Fibroblast of lung (primary cell): ENCODE measurements at places on chromosomes 4 and X. TPM values are rescaled to one million over a fixed set of nuclear protein-coding genes. Genes with fewer than 3 reads are reported as not detected.
A peak's percentile ranks its signal among the peaks of the same experiment; 100 is the strongest.

DNA sequence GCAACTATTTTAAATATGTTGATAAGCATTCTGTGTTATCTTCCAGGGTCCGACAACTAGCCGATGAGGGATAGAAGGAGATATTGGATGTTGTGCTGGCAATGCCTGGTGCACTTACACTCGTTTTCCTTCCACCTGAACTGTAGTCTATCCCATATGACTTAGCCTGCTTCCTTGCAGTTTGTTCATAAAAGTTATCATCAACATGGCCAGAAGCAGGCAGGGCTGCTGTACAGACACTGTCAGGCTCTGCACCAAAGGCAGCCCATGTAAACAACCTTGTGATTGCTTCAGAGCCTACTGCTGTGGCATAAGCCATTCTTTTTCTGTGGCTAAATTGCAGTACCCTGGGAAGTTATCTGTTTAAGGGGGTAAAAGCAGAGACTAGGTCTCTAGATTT lies 1.6 kb downstream of the MAPK10 start:
- no peak overlapping the region for H3K4me3 ChIP-seq
- no peaks in the 10 kb centered on the region for H3K4me1 ChIP-seq
- peak; percentile 70 for DNase-seq
- H3K36me3 ChIP-seq: no peaks in the 10 kb centered on the region
- H3K27me3 ChIP-seq: no peaks in the 10 kb centered on the region

DNA sequence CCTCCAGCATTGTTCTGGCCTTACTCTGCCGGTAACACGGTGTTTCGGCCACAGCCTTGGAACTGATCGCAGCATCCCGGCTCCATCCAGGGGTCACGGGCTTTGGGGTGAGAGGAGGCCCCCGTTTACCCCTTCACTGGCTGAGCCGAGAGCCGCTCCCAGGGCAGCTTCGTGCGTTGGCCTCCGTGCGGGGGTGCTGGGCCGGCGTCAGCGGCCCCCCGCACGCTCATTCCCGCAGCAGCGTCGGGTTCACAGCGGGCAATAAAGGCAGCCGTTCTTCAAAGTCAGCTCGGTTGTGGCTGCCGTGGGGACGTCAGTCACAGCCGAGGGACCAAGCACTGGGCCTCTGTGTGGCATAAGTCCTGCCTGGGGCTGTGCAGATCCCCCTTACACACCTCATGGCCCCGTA lies 25.3 kb upstream of the PLCXD1 start:
- no peak overlapping the region for H3K4me3 ChIP-seq
- H3K4me1 ChIP-seq: no peaks in the 10 kb centered on the region
- H3K36me3 ChIP-seq: no peaks in the 10 kb centered on the region
- H3K27me3 ChIP-seq: no peaks in the 10 kb centered on the region

DNA sequence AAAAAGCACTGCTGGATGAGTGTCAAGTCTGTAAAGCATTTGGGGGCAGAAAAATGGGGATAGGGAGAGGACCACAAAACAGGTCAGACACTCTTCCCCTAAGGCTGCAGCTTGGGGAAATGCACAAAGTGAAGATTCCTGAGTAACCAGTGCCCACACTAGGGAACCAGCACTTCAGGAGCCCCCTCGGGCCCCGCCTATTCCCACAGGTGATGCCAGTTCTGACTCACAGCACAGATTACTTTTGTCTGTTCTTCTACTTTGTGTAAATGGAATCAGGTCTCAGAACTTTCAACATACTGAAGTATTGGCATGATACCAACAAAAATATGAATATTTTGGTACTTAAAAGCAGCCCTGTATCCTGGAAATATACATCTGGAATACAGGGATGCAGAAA lies 112.5 kb downstream of the ADRA2C start:
- no peak overlapping the region for H3K4me3 ChIP-seq
- peaks cover 15% of the 10 kb centered on the region for H3K27me3 ChIP-seq
- no peak overlapping the region for H3K27ac ChIP-seq
- H3K4me1 ChIP-seq: no peaks in the 10 kb centered on the region
- no peak for DNase-seq

ASB12 gene
- polyA plus RNA-seq: not detected in 2 replicates

LAP3 gene
- polyA plus RNA-seq: 80.8 and 112 TPM in 2 replicates
